ENCODE measurements at places on chromosomes 4 and X.

- no peak for DNase-seq
These were observed 6.6 kb downstream of the CLNK start for GRCh38 chr4:10677796-10678497.

- DNase-seq = no peak
These were observed 16.6 kb downstream of the CHST7 start for GRCh38 chrX:46589977-46590723.

DNA sequence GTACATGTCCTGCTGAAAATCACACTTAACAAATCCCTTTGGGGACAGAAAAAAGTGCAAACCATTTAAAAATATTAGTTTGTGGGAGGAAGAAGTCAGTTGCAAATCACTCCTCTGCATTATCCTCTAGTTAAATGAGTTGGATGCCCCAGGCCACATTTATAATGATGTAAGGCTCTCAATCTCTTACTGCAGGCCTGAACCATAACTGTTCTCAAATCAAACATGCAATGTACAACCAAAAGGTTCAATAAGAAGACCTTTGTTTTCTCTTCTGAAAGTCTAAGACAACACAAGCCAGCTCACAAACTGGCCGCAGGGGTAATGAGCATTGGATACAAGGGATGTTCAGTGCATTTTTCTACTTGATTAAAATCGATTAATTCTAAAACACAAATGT is 39.7 kb downstream of the IGFBP7 start:
- DNase-seq = no peak

DNA sequence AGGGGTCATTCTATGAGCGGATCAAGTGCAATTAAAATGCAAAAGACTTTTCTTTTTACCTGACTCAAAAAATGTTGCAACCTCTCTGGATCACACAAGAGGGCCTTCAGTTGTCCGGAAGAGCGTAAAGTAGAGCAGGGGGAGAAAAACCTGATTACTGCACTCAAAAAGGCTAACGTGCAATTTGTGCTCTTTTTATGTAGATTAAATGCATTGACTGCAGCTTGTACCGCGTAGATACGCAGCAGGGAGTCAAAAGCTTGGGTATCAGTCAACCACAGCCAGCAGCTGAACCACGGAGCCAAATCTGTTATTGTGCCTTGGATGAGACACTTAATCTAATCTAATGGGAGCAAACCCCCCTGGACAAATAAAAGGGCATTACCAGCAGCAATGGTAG is 107.3 kb upstream of the RAI2 start:
- no peak for DNase-seq

GRCh38 chrX:1719270-1719669 is 104.4 kb downstream of the ASMT start:
- no peak for DNase-seq

DNA sequence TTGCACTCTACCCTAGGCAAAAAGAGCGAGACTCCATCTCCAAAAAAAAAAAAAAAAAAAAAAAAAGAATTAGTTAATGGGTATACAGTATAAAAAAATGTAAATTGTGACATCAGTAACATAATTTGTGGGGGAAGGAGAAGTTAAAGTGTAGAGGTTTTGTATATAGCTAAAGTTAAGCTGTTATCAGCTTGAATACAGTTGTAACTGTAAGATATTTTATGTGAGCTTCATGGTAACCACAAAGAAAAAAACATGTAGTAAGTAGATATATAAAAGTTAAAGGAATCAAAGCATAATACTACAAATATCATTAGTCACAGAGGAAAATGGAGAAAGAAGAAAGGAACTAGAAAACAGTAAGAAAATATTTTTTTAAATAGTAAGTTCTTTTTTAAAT is 53.2 kb upstream of the EPGN start:
- no peak for DNase-seq

GRCh38 chr4:82005158-82005557 is 368.6 kb downstream of the HNRNPD start:
- no peak for DNase-seq
